ENCODE measurements at places on chromosomes 12 and 14.

DNA sequence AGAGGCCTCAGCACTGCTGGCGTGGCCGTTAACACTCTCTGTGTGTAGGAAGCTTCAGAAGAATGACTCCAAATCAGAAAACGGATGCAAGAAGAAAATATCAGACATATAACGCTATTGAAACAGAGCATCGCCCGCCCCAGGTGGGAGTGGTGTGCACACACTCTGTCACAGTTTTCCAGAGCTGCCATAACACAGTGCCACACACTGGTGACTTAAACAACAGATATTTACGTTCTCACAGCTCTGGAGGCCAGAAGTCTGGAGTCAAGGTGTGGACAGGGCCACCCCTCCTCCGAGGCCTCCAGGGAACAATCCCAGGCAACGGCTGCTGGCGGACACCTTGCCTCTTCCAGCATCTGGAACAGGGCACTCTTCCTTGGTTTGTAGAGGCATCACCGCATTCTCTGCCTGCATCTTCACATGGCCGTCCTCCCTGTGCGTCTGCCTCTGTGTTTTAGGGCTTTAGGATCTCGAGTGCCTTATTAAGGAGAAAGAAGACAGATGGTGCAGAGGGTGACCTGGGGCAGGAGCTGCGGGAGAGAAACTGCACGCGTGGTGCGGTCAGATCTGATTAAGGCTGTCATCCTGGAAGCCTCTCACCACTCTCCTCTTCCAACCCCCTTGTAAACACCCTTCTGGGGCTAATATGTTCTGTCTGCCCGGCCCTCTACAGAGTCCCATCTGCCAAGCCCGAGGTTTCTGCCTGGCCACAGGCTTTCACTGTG lies 141.0 kb downstream of the SLC15A4 start:
- DNase-seq, result no peak

- DNase-seq, result no peak
Measured at GRCh38 chr14:90732718-90733117, 83.5 kb downstream of the TTC7B start.

GRCh38 chr12:95908573-95908972 lies 33.8 kb downstream of the CCDC38 start:
- no peak for DNase-seq

DNA sequence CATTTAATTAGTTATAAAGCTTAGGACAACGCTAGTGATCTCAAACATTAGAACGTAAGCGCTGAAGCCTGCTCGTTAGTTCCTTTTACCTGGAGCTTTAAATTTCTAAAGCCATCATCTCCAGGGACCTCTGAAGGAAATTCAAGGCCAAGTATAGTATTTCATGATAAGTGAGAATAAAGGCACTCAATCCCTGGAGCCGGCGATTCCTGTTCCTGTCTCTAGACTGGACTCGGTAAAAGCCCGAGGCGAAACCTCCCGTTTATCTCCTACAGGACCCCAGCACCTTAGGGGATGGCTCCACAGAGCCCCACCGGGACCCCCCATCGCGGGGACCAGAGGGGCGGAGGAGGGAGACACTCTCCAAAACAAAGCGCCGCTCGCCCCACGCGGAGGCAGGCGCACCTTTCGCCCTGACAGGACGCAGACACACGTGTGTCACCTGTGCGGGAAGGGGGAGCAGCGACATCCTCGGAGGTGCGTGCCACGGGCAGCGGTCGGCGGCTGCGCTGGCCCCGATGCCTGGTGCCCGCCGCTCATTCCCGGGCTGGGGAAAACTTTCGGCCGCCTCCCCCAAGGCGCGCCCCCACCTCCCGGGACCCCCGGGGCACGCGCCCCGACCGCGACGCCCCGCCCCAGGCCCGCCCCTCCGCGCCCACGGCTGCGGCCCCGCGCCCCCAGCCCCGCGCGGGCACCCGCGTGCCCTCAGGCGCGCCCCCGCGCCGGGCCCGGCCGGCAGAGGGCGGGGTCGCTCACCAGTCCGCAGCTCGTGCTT lies 678 bp downstream of the RPS6KA5 start:
- peak; percentile 64 for DNase-seq

- DNase-seq, result peak; percentile 94
Measured at GRCh38 chr12:124906606-124907261, 7.7 kb downstream of the UBC start.

DNA sequence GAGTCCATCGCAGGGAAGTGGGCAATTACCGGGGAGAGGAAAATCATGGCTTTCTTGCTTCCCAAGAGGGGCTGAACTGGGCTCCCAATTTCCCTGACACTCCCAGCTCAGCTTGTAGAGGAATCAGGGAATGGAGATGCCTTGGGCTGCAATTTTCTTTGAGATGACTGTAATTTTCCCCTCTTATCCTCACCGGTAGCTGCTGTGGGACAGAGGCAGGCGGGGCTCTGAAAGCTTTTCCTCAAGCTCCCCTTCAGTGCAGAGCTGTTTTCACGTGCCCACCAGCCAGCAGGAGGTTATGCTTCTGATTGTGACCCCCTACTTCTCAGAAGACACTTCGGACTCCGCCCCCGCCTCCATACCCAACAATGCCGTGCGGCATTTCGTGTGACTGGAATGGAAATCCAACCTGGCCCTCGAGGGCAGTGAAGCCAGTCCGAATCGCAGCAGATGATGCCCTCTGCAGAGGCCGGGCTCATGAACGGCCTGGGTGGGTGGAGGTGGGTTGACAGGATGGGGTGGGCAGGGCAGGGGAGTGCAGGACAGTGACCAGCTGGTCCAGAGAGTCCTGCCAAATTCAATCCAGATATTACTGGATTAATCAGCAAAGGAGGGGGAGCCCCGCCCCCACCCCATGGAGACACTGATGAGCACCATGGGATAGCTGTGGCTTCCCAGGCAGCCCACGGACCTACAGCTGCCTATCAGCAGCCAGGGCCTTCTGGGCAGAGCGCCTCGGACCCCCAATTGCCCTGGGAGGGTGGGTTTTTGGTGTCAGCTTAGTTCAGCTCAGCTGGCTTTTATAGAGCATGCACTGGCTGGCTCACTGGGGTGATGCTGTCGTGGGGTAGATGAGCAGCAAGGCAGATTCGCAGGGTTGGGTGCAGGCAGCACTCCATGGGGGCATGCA lies 37.6 kb downstream of the RTL1 start:
- no peak for DNase-seq

DNA sequence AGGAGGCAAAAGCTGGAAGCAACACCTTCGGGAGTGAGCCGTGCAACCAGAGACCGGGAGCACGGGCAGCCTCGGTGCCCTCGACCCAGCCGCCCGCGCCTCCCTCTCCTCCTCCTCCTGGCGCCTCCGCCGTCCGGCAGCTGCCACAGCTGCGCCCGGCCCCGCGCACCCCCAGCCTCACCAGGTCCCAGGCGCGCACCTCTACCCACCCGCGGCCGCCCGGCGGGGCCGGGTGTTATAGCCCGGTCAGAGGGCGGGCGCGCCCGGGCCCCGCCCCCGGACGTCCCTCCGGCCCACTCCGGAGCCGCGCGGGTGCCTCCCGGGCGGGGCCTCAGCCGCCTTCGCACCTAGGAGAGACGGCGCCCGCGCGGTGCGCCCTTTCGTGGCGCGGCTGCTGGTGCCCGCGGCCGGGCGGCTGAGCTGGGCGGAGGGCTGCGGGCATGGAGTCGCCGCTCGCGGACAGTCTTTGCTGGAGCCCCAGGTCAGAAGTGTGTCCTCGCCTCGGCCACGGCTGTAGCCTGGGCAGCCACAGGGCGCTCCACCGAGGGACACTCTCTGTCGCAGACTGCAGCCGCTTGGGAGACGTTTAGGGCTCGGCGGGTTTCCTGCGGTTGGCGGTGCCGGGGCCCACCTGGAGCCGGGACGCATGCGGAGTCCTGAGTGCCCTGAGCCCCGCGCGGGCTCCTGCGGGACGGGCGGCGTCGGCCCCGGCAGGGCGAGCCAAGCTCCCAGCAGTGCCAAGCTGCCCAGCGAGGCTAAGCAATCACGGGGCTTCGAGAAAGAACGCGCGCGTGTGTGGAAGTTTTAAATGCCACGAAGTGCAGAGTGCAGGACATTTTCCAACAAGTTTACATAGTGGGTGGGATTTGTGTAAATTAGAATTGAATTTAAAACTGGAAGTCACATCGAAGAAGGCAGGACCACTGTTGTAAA lies at the start of gene CPM:
Gene CPM, minus strand, starts transcription at position 211 of the 933 bp plus-strand sequence. CDS start 334 bp downstream, outside the sequence.
- DNase-seq, result peak; percentile 75

DNA sequence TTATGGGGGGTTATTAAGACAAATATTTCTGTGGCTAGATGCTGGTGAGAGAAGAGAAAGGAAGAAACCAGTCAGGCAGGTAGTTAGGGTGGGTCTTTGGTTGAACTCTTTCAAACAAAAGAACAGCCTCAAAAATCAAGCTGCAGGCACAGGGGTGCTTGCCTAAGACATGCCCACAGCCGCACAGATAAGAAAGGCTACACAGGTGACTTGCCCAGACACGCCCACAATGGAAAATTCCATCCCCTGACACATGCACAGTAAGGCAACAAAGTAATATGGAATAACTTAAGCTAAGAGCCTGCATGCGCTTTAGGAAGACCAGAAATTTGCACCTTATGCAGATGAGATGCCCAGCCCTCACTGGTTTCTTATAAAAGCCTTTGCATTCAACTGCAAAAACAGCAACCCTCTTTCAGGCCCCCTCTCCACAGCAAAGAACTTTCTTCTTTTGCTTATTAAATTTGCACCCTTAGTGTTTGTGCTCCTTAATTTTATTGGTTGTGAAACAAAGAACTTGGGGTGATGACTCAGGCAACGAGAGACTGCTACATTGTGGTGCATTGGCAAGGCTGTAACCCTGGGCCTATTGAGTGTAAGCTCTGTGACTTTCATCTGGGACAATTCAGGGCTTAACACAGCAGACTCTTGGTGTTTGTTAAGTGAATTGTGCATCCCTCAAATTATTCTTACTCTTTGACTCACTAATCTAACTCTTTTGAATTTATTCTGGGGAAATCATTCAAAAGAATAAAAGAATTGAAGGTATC lies 149.4 kb downstream of the RPAP3 start:
- DNase-seq, result no peak

DNA sequence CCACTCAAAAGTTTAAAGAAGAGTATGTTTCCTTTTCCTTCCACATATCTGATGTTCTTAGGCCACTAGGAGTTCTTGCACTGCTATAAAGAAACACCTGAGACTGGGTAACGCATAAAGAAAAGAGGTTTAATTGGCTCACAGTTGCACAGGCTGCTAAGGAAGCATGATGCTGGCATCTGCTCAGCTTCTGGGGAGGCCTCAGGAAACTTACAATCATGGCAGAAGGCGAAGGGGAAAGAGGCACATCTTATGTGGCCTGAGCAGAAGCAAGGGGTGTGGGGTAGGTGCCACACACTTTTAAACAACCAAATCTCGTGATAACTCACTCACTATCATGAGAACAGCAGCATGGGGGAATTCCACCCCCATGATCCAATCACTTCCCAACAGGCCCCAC lies 7.7 kb upstream of the CRADD start:
- DNase-seq, result no peak

DNA sequence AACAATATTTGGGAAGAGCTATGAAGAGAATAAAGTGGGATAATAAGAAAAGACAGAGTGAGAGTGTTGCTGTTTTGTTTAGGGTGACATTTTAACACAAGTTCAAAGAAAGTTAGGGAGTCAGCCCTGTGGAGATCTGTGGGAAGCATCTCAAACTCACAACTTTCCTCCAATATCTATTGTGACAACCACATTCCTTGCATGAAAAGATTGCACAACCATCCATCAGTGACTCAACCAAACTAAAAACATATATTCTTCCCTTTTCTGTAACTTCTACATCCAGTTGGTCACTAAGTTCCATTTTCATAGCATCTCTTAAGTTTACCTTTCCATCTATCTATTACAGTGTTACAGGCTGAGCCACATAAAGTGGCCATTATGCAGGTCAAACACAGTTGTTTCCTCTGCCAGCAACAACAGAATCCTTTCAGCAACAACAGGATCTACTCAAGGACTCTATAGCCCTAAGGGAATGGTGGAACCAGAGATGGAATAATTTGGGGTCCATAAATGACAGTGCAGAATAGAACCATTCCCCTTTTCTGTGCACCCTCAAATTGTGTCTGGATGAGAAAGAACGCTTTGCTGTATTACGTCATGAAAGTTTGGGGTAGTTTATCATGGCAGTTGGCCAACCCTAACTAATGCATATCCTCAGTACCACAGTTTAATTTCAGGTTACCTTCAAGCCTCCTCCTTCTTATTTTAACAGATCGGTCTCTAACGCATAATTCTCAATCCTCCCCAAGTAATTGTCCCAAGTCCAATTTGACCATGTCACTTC lies 118.8 kb downstream of the ST8SIA1 start:
- DNase-seq, result no peak

GRCh38 chr12:122250047-122250446 lies 16.2 kb downstream of the VPS33A start:
- no peak for DNase-seq

- peak; percentile 82 for DNase-seq
Measured at GRCh38 chr12:108691175-108691997, 39.9 kb downstream of the CORO1C start.

DNA sequence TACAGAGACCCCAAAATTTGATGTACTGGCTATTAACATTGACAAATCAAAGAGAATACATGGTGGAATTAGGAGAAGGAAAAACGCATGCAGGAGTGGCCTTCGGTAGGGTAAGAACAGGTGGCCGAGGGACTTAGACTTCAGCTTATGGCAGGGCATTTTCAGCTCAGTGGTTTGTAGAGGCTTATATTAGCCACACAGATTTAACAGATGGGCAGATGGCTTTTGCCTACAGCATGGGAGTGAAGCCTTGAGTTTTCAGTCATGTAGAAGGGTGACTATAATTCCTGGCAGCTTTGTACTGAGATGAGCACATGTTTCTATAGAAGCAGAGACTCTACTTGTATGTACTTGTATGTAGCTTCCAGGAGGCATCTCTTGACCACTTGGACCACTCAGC lies 40.9 kb upstream of the PLEKHA5 start:
- DNase-seq, result no peak

DNA sequence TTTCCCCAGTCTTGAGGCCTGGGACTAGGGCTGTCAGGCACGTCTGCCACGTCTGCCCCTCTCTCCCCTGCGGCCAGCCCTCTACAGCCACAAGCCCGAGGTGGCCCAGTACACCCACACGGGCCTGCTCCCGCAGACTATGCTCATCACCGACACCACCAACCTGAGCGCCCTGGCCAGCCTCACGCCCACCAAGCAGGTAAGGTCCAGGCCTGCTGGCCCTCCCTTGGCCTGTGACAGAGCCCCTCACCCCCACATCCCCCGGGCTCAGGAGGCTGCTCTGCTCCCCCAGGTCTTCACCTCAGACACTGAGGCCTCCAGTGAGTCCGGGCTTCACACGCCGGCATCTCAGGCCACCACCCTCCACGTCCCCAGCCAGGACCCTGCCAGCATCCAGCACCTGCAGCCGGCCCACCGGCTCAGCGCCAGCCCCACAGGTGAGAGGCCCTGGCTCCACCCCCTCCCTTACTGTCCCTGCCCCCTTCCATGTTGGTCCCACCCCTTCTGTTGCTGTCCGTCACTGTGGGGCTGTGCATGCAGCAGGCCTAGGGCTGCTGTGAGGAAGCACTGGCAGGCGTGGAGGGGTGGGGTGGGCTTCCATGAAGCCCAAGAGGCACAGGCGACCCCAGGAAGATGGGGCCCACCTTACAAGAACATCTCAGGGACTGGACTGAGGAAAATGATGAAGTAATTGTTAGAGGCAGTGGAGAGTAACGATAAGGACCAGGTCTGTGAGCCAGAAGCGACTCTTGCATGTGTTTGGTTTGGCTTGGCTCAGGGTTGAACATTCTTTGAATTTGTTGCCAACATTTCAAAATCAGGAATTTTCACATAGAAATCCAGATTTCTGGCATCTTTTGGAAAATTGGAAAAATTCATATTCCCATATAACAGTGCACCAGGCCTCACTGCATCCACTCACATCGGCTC lies 16.8 kb downstream of the C12orf43 start:
- DNase-seq, result no peak
